AG04449 (cell line): ENCODE measurements at places on chromosomes 1 and 21.

GRCh38 chr1:4396551-4396950, 257.9 kb upstream of the AJAP1 start:
- DNase-seq, result no peak

DNA sequence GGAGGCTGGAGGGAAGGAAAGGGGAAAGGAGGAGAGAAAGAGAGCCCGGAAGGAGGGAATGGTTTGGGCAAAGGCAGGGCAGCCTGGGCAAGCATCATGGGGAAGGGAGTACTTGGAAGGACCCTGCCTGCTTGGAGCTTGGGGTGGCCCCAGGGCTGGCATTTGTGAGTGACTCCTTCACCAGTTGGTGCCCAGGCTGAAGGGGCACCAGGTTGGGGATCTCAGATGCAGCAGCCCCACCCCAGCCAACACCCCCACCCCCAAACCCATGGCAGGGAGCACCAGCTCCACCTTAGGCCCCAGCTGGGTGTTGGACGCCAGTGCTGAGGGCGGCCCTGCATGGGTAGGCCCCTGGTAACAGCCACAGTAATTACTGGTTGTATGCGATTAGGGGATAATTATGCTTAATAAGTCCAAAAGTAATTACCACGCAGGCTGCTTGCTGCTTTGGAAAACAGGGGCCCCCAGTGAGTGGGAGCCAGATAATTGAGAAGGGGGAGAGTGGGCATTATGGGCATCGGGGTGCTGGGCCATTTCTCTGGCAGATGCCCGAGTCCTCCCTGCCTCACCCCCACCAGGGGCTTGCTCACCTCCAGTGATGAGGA, 78.3 kb downstream of the VWA5B1 start:
- DNase-seq, result no peak

- no peak for DNase-seq
These were observed 49.3 kb downstream of the SMYD2 start for GRCh38 chr1:214330222-214330621.

GRCh38 chr21:25581582-25581981, 25.7 kb downstream of the MRPL39 start:
- no peak for DNase-seq

- DNase-seq, result no peak
These were observed 637.3 kb downstream of the MATN1 start for GRCh38 chr1:30085811-30086770.

DNA sequence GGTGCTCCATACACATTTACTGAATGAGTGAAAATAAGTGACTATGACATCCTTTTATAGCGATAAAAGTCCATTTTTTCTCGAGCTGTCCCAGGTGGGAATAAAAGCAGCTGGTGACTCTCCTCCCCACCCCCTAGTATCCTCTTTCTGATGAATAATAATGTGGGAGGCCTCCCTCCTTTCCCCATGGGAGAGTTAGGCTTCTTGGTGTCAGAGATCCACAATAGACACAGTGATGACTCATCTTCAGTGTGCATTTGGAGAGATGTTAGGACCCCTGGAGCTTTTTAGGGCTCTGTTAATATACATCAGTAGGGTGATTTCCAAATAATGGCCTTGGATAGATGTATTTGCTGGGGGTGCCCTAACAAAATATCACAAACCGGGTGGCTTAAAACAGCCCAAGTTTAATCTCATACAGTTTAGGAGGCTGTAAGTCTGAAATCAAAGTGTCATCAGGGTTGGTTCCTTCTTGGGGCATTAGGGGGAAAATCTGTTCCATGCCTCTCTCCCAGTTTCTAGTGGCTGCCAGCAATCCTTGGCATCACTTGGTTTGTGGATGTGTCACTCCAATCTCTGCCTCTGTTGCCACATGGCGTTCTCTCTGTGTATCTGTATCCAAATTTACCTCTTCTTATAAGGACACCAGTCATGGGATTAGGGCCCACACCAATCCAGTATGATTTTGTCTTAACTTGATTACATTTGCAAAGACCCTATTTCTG, 4.4 kb upstream of the PHC2 start:
- DNase-seq, result no peak

- DNase-seq, result no peak
These were observed 10.7 kb upstream of the CD2 start for GRCh38 chr1:116743535-116743934.

DNA sequence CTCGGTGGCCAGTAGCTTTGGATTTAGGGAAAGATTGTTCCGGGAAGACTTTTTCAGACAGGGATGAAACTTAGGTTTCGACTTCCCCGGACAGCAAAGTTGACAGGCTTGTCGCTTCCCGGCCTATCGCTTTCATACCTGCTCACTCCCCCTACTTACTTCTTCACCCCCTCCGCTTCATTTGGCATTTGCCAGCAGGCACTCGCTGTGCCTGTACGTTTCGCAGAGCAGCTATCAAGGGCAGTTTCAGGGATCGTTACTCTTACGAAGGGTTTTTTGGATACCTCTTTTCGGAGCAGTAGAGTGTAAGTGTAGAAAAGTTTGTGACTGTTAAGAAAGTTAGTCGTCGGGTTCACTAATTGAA, 393 bp downstream of the BLZF1 start:
- DNase-seq, result no peak
